ENCODE measurements at places on chromosomes 16 and 17. TPM values are rescaled to one million over a fixed set of nuclear protein-coding genes. Genes with fewer than 3 reads are reported as not detected.

DNA sequence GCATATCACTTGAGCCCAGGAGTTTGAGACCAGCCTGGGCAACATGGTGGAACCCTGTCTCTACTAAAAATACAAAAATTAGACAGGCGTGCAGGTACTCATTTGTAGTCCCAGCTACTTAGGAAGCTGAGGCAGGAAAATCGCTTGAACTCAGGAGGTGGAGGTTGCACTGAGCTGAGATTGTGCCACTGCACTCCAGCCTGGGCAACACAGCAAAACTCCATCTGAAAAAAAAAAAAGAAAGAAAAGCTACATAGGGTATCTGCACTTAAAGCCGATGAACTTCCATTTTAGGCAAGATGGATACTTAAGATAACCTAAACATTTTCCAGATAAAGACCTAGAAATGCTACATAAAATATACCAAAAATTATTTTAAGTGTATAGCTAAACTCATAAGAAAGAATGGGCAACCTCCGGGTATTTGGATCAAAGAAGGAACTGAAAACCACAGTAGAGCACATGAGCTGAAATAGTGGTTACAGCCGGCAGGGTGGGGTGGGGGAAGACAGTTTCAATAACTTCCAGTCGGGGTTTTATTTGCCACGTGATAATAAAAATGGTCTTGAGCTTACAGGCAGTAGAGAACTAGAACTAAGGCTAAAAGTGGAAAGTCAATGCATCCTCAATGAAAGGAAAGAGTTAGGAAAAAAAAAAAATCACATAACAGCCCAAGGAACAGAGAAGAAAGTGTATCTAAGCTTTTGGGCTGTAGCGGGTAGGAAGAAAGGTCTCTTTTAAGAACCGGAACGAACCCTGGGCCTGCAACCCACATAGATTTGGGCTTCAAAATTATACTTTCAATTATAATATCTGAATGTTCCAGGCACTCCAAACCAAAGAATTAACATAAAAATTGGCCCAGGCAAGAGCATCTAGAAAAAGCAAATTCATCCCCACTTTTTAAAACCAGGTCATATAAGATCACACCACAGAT lies 53.1 kb downstream of the CFDP1 start:
- no peak overlapping the region for H3K4me3 ChIP-seq
- no peaks in the 10 kb centered on the region for H3K4me1 ChIP-seq
- H3K36me3 ChIP-seq, result no peaks in the 10 kb centered on the region

DNA sequence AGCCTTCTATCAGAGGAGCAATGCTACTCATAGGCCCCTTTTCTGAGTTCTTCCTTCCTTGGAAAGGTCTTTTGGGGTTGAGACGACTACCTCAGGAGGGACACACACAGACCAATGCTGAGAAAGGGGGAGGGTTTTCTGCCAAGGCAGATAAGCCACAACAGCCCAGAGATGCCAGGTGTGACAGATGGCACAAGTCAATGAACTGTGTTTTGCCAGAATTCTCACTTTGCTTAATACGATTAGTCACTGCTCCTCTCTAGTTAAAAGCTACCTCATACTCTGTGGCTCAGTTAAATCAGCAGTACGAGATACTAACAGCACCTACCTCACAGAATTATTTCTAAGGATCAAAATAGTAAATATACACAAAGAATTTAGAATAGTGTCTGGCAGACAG lies 8.0 kb downstream of the BRD7 start:
- peak overlapping the region; percentile 72 for H3K27ac ChIP-seq
- no peak for DNase-seq
- 0 out of 2 replicates have a peak, but pooled peaks cover 6% of the 10 kb centered on the region for H3K4me1 ChIP-seq
- peaks cover 28% of the 10 kb centered on the region for H3K36me3 ChIP-seq
- H3K27me3 ChIP-seq, result no peaks in the 10 kb centered on the region
- H3K4me3 ChIP-seq, result no peak overlapping the region

ALOX15 gene
- 1.4 TPM for total RNA-seq

- no peak overlapping the region for H3K27ac ChIP-seq
- H3K36me3 ChIP-seq, result 0 out of 2 replicates have a peak, but pooled peaks cover 6% of the 10 kb centered on the region
- DNase-seq, result peak; percentile 3
- H3K4me3 ChIP-seq, result no peak overlapping the region
These were observed 145.2 kb downstream of the MYO1D start for GRCh38 chr17:32731556-32732295.

DNA sequence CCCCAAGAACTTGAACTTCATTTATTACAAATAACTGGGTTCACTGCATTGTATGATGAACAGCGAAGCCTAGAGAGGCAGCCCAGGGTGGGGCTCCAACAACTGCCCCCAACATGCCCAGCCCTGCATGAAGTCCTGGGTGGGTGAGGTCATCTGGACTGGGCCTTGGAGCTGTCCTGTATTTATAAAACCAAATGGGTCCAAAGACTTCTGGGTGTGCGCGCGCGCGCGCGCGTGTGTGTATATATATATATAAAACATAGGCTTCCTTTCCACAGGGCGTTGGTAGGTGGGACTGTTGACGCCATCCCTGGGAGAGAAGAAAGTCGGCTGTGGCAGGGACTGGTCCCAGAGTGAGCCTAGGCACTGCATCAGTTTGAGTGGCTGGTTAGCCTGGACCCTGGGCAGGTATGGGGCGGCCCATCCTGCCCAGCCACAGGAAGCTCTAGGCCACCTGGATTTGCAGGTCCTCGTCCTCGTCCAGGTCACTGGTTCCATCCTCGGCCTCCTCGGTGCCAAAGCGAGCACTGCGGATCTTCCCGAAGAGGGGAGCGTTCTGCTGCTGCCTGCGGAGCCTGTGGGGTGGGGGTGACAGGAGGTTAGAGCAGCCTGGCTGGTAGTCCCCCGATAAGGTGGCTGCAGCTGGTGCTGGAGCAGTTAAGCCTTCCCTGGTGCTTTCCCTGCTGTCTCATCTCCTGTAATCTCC lies 23.9 kb downstream of the CCDC102A start:
- no peak overlapping the region for H3K27ac ChIP-seq
- H3K4me3 ChIP-seq, result no peak overlapping the region
- no peaks in the 10 kb centered on the region for H3K36me3 ChIP-seq
- H3K27me3 ChIP-seq, result no peaks in the 10 kb centered on the region
- no peak for DNase-seq

DNA sequence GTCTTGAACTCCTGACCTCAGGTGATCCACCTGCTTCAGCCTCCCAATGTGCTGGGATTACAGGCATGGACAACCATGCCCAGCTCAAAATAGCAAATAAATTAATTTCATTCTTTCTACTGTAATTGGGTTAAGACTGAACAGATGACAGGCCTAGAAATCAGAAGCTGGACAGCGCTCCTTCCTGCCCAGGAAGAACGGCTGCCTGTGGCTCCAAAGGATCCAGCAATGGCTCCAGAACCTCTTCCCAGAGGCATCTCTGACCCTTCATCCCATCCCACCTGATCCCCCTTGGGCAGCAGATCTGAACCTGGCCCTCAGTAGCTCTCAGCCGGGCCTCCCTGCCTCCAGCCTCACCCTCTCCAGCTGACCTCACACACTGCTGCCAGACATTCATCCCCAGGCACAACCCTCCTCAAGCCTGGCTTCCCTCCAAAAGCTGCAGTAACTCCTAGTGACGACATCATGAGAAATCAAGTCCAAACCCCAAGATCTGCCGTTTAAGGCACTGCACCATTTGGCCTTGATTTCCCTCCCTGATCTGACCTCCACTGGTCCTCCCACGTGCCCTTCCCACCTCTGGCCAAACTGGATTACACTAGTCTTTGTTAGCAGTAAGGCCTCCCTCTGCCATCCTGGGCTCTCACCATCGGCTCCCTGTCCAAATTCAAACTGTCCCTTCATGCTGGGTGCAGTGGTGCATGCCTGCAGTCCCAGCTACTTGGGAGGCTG lies 3.1 kb upstream of the MIF4GD start:
- H3K36me3 ChIP-seq, result no peaks in the 10 kb centered on the region
- no peak overlapping the region for H3K4me3 ChIP-seq
- DNase-seq, result no peak
- no peak overlapping the region for H3K27ac ChIP-seq
- 0 out of 2 replicates have a peak, but pooled peaks cover under 1% of the 10 kb centered on the region for H3K4me1 ChIP-seq

TNFRSF17 gene
- not detected for total RNA-seq

TSPOAP1 gene
- total RNA-seq, result 11.8 TPM

RUNDC3A gene
- total RNA-seq, result 4.0 TPM

GRCh38 chr17:76775021-76775600 lies 37.2 kb downstream of the MFSD11 start:
- H3K27me3 ChIP-seq, result no peaks in the 10 kb centered on the region
- H3K4me1 ChIP-seq, result no peaks in the 10 kb centered on the region
- no peak for DNase-seq

RPA1 gene
- 42.5 TPM for total RNA-seq

- H3K27me3 ChIP-seq, result no peaks in the 10 kb centered on the region
These were observed 70.0 kb upstream of the PMFBP1 start for GRCh38 chr16:72241930-72242329.

IKZF3 gene
- 1.4 TPM for total RNA-seq

ZP2 gene
- not detected for total RNA-seq

TUBG2 gene
- 15.3 TPM for total RNA-seq

PTGES3L gene
- 2.3 TPM for total RNA-seq

GRCh38 chr16:4283441-4283840 lies 10.6 kb upstream of the TFAP4 start:
- H3K36me3 ChIP-seq, result no peaks in the 10 kb centered on the region
- H3K4me3 ChIP-seq, result no peak overlapping the region
- no peak for DNase-seq
- no peaks in the 10 kb centered on the region for H3K27me3 ChIP-seq
- peaks cover 5% of the 10 kb centered on the region for H3K4me1 ChIP-seq
- H3K27ac ChIP-seq, result no peak overlapping the region

KRT39 gene
- not detected for total RNA-seq

GRCh38 chr17:60135951-60136666 lies 13.7 kb upstream of the CA4 start:
- H3K4me3 ChIP-seq, result peak overlapping the region; percentile 93
- no peak overlapping the region for H3K27ac ChIP-seq
- peak; percentile 8 for DNase-seq
- H3K36me3 ChIP-seq, result no peaks in the 10 kb centered on the region
- peaks cover 69% of the 10 kb centered on the region for H3K27me3 ChIP-seq
- peaks cover 20% of the 10 kb centered on the region for H3K4me1 ChIP-seq

- H3K4me1 ChIP-seq, result no peaks in the 10 kb centered on the region
- no peak overlapping the region for H3K27ac ChIP-seq
- DNase-seq, result no peak
These were observed 33.2 kb downstream of the CYB5D2 start for GRCh38 chr17:4175921-4176807.

DNA sequence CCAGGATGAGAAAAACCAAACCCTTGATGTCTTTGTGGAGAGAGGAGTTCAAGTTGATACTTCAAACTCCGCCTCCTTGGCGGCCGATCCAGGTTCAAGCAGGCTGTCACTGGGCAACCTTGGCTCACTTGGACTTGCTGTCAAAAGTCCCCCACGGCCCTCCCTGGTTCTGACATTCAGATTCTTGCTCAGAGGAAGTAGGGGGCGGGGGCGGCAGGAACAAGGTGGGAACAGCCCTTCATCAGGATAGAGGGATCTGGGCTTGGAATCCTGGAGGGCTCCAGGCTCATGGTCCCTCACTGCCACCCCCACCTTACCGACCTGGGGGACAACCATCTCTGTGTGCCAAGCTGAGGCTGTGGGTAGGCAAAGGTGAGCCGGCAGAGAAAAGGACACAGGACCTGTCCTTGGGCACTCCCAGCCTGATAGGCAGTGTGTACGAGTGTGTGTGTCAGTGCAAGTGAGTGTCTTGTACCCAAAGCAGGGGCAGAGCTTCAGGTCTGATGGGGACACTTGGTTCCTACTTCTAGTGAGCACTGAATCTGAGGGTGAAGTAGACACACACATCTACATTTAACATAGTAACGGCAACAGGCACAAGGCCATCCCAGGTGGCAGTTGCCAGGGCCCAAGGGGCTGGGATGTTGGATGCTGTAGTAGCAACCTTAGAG lies 6.6 kb upstream of the TSPOAP1 start:
- DNase-seq, result no peak
- H3K36me3 ChIP-seq, result no peaks in the 10 kb centered on the region
- no peak overlapping the region for H3K4me3 ChIP-seq
- no peaks in the 10 kb centered on the region for H3K27me3 ChIP-seq
- peaks cover 39% of the 10 kb centered on the region for H3K4me1 ChIP-seq
- H3K27ac ChIP-seq, result no peak overlapping the region

DNA sequence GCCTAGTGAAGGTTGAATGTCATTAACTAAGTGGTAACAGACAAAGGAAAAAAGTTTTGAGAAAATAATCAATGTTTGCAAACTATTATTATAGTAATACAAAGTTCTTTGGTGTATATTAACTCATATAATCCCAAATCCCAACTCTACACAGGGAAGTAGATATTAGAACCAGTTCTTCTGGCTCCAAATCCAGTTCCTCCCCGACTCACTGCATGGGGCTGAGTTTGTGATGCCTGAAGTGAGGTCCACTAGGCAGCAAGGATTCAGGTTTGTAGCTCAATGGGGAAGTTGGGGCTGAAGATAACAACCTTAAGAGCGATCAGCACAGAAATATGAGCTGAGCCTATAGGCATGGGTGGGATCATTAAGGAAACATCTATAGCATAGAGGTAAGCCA lies 5.6 kb upstream of the SYNRG start:
- 0 out of 2 replicates have a peak, but pooled peaks cover under 1% of the 10 kb centered on the region for H3K4me1 ChIP-seq
- H3K36me3 ChIP-seq, result peaks cover 40% of the 10 kb centered on the region
- no peak overlapping the region for H3K27ac ChIP-seq
- H3K27me3 ChIP-seq, result no peaks in the 10 kb centered on the region
- no peak for DNase-seq
- no peak overlapping the region for H3K4me3 ChIP-seq

DNA sequence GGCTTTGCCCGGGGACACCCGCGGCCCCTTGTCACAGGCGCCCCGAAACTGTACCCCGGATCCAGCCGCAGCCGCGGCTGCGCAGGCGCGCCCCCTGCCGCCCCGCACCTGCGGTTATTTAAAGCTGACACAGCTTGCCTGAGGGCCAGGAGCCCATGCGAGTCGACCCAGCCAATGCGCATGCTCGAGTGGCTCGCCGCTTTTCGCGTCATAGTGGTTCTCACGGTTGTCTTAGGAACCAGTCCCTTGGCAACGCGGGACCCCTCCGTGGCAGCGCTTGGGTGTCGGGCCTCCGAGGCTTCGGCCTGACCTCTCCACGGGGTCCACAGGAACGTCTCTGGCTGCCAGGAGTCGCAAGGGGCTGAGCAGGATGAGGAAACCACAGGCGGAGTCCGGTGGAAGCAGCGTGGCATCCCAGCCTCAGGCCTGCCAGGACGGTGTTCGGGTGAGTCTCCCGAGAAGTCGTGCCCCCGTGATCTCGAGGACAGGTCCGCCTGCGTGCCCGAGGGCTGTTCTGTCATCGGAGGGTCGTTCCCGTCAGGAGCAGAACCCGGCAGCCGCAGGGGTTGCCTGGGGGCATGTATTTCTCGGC lies 716.9 kb downstream of the KCNJ18 start:
- no peak overlapping the region for H3K4me3 ChIP-seq
- DNase-seq, result no peak
- no peak overlapping the region for H3K27ac ChIP-seq
- no peaks in the 10 kb centered on the region for H3K4me1 ChIP-seq

DNA sequence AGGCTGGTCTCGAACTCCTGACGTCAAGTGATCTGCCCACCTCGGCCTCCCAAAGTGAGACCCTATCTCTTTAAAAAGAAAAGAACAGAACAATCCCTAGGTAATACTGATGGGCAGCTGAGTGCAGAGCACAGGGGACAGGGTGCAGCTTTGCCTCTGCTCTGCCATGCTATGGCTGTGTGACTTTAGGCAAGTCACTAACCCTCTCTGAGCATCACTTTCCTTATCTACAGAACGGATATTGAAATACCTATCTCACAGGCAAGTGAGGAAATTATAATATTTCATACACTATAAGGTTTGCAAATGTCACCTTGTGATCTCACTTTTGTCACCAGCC lies 4.1 kb downstream of the CASKIN2 start:
- no peaks in the 10 kb centered on the region for H3K27me3 ChIP-seq
- H3K4me1 ChIP-seq, result no peaks in the 10 kb centered on the region
- H3K36me3 ChIP-seq, result no peaks in the 10 kb centered on the region
- no peak overlapping the region for H3K4me3 ChIP-seq
- no peak overlapping the region for H3K27ac ChIP-seq

KRTAP4-6 gene
- not detected for total RNA-seq

Measured in GM23338 (cell line).